Stimulated activated naive CD8-positive, alpha-beta T cell treated with anti-CD3 and anti-CD28 coated beads, Interleukin-15, Interleukin-2, amounts not matched to agents 100 U/mL and 50 U/mL, for 24 hours (primary cell): ENCODE measurements at places on chromosomes 5 and 9.

GRCh38 chr5:103374473-103374963 lies 116.0 kb downstream of the MACIR start:
- DNase-seq = no peak

- DNase-seq = no peak
These were observed 46.1 kb upstream of the RAI14 start for GRCh38 chr5:34609951-34610441.

GRCh38 chr9:113578279-113578865 lies 114.8 kb downstream of the RGS3 start:
- no peak for DNase-seq

- no peak for DNase-seq
These were observed 44.7 kb downstream of the GAS1 start for GRCh38 chr9:86902586-86902985.

DNA sequence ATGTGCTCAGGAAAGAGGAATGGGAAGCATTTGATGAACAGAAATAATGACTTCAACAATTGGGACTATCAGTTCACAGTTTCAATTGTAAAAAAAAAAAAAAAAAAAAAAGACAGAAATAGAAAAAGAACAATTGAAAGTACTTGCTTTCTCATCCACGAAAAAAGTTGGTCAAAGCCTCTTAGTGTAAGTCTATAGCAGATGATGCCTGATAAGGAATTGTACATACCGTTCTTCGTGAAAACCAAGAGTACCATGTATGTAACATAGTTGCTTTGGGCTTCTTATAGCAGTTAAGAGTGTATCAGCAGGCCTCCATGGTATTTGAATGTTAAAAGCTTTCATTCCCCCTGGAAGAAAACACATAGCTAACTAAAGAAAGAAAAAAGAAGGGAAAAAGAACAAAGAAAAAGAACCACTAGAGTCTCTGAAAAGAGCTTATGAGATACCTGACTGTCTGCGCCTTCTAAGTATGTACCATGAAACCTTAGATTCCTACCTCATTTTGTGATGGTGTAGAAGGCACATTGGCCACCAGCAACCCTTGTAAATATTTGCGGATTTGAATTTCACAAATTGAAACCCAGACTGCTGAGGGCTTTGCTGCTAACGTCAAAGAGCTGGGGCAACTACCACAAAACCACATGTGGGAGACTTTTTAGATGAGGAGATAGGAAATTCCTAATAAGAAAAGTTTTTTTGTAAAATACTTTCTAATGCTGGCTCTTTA lies 75.2 kb downstream of the TMC1 start:
- DNase-seq = no peak
